Germinal center (tissue), 1 donor: ENCODE measurements at places on chromosomes 13 and 19.
A peak's percentile ranks its signal among the peaks of the same experiment; 100 is the strongest.

- DNase-seq = no peak
Measured at GRCh38 chr19:50899569-50899968, 11.6 kb downstream of the KLK4 start.

DNA sequence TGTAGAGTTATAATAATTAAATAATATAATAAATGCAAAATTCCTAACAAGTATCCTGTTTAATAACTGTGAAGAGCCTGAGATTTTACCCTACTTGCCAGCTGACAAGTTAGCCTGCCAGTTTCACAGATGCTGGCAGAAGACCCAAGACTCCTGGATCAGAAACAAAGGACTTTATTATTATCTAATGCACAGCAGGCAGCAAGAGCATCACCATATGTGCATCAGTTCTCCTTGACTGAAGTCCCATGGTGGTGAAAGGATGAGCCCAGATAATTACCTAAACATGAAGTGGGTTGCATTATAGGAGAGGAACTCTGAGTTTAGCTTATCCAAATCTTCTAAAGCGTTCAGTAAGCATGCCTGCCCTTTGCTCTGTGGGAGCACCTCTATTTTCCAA is 39.1 kb upstream of the MTIF3 start:
- DNase-seq = no peak

- no peak for DNase-seq
Measured at GRCh38 chr19:4181053-4181508, 1.3 kb downstream of the SIRT6 start.

DNA sequence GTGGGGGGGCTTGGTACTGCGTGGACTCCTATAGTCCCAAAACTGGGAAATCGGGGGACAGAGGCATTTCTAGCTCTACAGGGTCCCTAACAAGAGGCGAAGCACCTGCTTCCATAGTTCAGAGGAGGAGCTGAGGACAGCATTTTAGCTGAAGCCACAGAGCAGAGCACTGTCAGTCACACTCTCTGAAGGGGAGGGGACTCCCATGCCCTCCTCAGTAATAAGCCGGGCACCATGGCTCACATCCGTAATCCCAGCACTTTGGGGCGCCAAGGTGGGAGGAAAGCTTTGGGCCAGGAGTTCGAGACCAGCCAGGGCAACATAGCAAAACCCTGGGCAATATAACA is 3.8 kb downstream of the NPAS1 start:
- no peak for DNase-seq

DNA sequence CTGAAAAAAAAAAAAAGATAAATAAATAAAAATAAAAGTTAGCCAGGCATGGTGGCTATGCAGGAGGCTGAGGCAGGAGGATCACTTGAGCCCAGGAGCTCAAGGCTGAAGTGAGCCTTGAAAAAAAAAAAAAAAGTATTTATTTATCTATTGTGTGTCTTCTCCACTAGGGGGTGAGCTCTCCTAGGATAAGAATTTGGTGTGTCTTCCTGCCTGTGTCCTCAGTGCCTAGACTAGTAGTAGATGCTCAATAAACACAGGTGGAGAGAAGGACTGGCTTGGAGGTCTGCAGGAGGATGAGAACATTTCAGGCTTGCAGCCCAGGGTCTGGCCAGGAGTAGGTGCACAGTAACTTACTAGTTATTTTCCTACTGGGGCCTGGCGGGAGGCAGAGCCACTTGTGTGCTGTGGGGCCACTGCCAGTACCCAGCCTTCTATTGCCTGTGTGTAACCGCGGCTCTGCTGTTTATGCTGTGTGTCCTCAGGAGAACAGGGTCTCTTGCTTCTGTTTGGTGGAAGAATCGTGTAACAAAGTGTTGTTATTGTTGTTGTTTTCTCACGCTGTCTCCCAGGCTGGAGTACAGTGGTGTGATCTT is 5.4 kb downstream of the LMTK3 start:
- DNase-seq = peak; percentile 49

GRCh38 chr13:26880735-26881134 is 120.1 kb upstream of the GPR12 start:
- no peak for DNase-seq

GRCh38 chr13:109012115-109012514 is 382.7 kb downstream of the MYO16 start:
- DNase-seq = no peak

DNA sequence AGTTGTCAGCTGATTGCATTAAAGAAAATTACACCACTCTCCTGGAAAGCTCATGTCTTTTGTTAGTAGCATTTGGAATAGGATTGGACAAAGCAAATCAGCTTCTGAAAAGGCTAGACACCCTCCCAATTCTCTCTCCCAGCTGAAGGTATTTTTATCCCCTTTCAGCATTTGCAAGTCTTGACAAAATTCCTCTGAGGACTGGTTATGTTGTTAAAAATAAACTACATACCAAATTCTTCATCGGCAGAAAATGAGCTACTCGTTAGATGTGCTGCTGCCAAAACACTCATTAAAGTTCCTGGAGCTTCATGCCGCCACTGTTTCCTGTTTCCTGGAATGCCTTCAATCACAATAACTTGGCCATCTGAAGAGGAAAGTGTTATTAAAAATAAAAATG is 37.1 kb downstream of the UTP14C start:
- DNase-seq = no peak

- no peak for DNase-seq
Measured at GRCh38 chr19:50292216-50292827, 36.9 kb downstream of the KCNC3 start.

- no peak for DNase-seq
Measured at GRCh38 chr13:107365466-107366215, 797.7 kb upstream of the ARGLU1 start.

DNA sequence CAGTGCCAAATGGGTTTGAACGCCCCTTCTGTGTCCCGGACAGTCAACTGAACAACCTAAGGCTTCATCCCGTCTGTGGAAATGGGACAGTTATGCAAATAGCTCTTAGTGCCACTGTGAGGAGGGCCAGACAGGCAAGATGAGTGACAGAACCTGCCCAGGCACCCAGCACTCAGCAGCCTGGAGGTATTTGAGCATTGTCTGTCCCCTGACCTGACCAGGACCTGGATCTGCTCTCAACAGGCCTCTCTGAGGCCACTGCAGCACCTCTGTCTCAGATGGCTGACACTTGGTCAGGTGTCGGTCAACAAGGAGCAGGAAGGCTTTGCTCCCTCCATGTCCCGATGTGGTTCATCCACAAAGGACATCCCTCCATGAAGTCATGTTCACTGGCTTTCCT is 67.9 kb downstream of the CCDC70 start:
- no peak for DNase-seq

DNA sequence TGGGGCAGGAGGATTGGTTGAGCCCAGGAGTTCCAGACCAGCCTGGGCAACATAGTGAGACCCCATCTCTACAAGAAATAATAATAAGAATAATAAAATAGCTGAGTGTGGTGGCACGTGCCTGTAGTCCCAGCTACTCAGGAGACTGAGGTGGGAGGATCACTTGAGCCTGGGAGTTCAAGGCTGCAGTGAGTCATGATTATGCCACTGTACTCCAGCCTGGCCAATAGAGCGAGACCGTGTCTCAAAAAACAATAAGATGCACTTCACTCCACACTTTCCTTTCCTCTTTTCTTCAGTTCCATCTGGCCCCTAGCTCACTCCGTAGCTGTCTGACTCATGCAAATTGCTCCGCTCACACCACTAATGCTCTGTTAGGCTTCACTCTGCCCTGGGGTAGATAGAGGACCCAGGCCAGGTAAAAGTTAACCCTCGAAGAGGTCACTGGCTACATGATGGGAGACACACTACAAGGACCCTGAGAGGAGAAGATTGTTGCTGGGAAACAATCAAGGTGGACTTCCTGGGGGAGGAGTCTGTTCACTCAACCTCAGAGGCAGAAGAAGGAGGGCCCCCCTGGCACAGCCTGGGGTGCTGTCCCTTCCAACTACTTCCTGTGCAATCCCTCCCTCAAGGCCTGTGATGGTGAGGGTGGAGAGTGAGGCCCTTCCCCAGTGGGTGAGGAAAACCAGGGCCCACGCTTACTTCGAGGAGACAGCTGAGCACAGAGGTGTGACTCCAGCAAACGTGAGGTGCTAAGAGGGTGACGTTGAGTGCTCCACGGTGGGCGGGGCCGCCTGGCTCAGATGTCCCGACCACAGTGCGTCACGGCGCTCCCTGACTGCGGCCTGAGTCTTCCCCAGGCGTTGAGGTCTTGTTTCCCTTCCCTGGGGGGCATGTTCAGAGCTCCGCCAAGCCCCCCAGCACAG is 8.8 kb upstream of the TNFSF9 start:
- DNase-seq = peak; percentile 82

DNA sequence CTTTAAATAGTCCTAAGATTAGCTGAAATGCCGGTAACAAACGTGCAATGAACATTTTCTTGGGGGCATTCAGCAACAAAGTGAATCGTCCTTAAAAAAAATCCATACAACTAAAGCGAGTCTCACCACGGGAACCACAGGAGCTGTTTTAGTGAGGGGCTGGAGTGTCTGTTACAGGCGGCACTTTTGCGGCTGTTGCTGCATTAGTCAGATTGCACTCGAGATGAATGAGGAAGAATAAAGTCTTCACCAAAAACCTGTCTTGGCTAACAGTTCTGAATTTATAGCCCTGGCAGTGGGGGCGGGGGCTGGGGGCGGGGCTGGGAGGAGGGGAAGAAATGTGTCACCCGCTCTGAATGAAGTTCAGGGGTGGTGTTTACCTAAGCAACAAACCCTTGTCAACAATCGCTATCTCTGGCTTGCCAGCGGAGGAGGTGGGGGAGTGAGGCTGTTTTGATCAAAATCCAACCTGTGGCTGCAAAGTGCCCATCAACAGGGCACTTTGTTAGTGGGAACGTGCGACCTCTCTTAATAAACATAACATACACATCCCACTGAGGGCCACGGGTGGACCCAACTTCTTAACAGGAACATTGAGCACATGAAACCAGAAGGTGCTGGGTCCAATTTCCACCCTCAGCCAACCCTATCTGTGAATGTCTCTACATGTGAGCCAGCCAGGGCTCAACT is 44.5 kb downstream of the RFX2 start:
- DNase-seq = no peak

GRCh38 chr19:290372-291005 is 714 bp downstream of the PLPP2 start:
- no peak for DNase-seq

DNA sequence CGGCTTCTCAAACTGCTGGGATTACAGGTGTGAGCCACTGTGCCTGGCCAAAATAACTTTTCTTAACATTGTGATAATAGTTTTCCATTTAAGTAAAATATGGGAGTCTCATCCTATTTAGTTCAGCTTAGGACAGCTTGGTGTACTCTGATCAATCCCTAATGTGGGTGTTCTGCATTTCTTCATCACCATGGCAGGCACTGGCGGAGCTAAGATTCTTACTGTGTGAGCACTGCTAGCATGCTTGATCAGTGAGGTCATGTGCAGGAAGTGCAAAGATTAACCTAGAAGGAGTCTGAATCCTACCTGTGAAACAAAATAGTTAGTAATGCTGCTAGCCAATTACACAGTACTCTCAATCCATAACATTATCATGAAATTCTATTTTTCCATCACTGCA is 1684.2 kb upstream of the SLC10A2 start:
- no peak for DNase-seq

GRCh38 chr13:48400850-48401291 is 12.0 kb downstream of the LPAR6 start:
- no peak for DNase-seq

- no peak for DNase-seq
Measured at GRCh38 chr13:95697052-95697680, 20.2 kb downstream of the DNAJC3 start.

GRCh38 chr13:40508127-40508526 is 158.3 kb downstream of the FOXO1 start:
- no peak for DNase-seq

DNA sequence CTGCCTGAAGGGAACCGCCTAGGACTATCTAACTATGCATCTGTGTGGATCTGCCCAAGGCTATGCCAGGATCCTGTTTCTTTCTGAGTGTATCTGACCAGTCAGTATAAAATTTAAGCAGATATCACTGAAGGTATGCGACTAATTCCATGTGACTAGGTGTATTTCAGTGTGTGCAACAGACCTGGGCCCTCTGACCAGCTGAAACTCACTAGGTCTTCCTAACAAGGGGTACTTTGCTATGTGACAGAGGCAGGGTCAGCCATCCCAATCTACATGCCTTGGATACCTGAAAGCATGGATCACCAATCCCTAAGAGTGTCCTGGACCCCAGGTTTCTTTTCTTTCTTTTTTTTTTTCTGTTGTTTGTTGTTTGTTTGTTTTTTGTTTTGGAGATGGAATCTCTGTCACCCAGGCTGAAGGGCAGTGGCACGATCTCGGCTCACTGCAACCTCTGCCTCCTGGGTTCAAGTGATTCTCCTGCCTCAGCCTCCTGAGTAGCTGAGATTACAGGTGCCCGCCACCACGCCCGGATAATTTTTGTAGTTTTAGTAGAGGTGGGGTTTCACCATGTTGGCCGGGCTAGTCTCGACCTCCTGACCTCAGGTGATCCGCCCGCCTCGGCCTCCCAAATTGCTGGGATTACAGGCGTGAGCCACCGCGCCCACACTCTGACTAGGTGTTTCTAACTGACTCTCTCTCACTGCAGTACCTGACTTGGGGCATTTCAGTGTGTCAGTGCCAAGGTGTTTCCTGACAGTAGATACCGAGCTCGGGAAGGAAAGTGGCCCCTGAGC is 43.5 kb downstream of the FCGBP start:
- DNase-seq = no peak

- no peak for DNase-seq
Measured at GRCh38 chr13:48749144-48749543, 95.4 kb downstream of the CYSLTR2 start.

GRCh38 chr19:49224879-49225278 is 67.3 kb downstream of the TRPM4 start:
- peak; percentile 56 for DNase-seq

DNA sequence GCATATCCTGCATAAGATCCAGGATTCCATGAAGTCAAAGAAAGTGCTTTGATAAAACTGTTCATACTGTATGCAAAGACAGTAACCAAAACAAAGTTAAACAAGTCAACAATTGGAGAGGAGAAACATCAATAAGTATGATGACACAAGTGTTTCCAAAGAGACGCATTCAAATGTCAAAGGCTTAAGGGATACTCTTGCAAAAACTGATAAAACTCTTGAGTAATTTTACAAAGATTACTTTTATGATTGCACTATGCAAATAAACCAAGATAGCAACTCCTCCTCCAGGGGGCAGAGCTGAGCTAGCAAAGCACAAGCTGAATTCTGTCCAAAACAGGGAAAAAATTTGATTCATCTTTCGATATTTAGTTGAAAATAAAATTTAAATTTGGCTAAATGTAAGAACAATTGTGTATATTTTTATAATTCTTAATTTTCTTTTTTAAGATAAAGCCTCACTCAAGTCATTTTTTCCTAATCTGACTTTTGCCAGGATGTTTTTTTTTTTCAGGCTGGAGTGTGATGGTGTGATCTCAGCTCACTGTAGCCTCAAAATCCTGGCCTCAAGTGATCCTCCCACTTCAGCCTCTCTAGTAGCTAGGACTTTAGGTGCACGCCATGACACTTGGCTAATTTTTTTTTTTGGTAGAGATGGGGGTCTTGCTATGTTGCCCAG is 84.0 kb downstream of the MZT1 start:
- DNase-seq = peak; percentile 7
